ENCODE measurements at places on chromosomes 3 and 15.

DNA sequence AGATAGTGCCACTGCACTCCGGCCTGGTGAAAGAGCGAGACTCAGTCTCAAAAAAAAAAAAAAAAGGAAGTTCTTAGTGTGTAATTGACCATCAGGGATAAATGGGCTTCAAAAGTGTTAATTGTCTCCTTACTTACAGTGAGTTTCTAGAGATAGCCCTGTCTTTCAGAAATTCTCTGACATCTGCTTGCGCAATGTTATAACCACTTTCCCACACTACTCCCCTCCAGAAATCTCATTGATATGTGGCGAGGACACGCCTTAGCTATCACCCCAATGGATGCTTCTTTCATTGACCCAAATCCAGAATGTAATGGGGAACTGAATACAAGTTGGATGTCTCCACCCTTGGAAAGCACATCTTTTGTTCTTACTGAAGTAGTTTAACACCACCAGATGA, 70.9 kb downstream of the GMPS start:
- DNase-seq = no peak

DNA sequence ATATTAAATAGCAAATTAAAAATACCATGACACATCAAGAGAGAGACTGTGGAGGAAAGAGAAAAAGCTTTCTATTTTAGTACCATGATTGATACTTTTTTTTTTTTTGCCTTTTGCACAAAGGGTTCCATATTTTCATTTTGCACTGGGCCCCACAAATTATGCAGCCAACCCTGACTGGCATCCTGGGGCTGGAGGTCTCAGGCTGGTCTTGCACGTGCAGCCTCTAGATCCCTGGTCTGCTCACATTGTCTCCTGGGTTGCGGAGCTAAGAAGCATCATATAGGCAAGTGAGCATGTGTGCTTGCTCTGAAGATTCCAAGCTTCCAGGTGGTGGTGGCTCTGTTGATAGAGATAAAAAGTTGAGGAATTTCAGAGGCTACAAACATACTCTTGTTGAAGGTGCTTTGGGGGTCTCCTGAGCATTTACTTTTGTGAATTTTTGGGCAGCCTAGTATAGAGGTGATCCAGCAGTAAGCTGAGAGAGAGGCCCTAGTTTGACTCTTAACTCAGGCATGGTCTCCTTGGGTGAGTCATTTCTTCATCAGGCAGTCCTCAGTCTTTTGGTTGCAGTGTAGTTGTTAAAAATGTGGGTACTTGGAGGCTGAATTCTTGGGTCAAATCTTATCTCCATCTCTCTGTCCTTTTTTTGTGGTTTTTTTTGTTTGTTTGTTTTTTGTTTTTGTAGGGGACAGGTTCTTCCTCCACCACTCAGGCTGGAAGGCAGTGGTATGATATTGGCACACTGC, 31.3 kb downstream of the SMAD3 start:
- DNase-seq = no peak

- peak; percentile 91 for DNase-seq
Observed at GRCh38 chr3:108221911-108222852, at the start of gene IFT57. IFT57 (minus strand) TSS chr3:108222424; CDS start chr3:108222322, 102 bp downstream.

DNA sequence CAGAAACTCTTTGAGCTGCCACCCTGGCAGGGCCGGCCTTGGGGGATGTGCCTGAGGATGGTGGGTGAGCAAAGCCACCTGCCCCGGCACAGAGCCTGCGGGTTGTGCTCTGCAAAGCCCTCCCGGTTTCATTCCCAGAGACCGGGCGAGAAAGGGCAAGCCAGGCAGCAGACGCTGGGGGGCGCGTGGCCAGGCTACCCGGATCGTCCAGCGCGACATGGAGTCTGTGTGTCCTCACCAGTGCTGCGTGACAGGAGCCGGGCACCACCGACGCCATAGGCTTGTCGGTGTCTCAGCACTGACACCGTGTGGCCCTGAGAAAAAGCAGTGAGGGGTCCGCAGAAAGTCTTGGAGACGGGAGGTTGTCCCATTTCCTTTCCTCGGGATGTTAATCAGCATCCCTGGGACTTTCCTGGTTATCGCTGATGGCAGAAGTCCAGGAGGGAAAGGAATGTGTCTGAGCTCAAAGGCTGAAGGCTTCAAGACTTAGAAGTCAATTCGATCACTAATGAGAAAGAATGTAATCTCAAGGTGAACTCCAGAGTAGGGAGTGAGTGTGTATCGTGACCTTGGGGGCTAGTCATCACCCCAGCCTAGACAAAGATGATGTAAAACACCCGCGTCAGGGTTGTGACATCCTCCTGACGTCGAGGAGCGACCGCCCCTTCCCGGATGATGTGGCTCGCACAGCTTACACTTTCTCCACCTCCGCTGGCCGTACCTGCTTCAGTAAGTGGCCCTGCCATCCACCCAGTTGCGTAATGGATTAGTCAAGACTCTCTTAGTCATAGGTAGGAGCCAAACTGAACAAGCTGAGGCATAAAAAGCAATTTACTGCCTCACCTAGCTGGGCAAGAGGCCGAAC, 36.3 kb upstream of the PLA2G4E start:
- DNase-seq = peak; percentile 1

- no peak for DNase-seq
Observed at GRCh38 chr3:64295594-64295993, 70.3 kb upstream of the PRICKLE2 start.

DNA sequence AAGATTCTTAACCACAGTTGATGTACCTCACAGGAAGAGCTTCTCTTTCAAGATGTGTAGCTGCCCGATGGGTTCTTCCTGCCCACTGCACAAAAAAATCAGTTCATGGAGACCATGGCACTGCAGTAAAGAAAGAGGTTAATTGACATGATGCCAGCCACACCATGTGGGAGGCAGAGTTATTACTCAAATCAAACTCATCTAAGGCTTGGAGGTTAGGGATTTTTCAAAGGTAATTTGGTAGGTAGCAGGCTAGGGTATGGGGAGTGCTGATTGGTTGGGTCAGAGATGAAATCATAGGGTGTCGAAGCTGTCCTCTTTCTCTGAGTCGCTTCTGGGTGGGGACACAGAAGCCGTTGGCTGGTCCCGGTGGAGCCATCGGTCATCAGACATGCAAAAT, 57.4 kb upstream of the BDH1 start:
- no peak for DNase-seq

DNA sequence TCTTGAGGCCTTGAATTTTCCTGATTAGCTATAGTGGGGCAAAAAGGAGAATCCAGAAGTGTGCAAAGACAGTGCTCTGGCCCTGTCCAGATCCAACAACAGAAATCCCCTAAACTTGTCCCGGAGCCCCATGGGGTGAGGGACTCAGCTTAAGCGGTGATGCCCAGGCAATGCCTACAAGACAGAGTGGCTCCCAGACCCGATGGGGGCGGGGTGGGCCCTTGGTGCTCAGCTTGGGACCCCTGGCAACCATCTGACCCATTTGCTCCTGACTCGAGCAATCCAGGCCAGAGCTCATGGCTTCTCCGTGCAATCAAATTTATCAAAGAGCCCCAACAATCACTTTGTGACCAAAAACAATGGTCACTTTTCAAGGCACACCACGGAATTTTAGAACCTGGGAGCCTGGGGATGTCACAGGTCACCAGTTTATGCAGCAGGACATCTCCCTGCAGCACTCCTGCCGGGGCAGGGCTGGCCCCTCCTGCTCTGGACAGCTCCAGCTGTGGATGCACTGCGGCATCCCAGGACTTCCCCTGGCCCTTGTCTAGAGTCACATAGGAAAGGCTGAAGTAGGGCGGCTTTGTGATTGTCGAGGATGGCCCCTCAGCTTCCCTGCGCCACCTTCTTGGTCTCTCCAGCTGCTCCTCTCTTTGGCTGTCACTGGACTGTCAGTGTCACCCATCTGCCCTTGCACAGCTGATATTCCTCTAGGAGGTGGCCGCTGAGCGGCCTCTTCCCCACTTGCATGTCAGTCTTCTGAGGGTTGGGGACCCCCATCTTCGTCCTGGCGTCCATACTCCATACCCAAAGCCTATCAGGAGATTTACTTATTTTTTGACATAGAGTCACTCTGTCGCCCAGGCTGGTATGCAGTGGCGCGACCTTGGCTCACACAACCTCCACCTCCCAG, 28.4 kb downstream of the RGMA start:
- no peak for DNase-seq

GRCh38 chr15:89387140-89387903, 52.7 kb upstream of the POLG start:
- DNase-seq = no peak

DNA sequence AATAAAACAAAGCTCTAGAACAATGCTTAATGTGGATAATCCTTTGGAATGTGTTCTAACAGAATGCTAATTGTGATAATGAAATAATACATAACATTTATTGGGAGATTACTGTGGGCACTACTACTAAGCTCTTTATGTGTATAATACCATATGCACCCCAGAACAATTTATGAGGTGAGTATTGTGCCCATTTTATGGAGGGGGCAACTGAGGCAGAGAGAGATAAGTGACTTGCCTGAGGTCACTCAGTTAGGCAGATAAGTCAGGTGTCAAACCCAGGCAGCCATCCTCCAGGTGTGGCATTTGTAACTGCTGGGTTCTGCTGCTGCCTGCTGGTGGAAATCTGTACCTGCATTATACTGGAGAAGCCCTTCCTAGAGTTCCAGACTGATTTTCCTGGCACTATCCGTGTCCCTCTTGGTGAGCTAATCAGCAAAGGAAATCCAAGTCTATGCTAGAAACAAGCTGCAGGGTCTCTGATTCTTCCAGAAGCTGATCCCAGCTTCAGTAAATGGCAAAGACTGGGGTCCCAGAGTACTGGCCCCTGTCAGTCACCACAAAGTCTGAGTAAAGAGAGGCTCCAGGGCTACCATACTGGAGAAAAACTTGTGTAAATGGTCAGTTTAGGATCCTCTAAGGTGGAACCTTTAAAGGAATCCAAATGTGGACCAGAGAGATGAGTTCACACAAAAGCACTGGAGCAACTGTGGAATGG, 22.6 kb upstream of the RBP1 start:
- DNase-seq = no peak

DNA sequence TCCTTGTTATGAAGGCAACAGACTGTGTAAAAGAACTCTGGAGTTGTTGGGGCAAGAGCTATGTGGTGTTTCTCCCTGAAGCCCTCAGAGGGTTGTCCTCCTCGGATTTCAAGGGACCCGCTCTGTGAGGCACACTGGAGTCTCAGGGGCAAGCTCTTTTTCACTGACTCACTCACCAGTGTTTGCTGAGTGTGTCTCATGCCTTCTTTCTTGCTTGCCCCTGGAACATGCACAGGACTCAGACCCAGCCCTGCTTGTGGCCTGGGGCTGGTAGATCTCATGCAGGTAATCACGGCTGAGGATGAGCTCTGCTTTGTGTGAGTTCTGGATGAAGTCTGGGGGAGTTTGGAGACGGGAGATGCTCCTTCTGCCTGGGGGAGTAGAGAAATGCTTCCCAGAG, 93.7 kb downstream of the CACNA1D start:
- no peak for DNase-seq

- DNase-seq = no peak
Observed at GRCh38 chr3:110070161-110070916, 733.0 kb upstream of the DPPA4 start.

- DNase-seq = no peak
Observed at GRCh38 chr15:88487178-88487795, 19.8 kb downstream of the MRPS11 start.

DNA sequence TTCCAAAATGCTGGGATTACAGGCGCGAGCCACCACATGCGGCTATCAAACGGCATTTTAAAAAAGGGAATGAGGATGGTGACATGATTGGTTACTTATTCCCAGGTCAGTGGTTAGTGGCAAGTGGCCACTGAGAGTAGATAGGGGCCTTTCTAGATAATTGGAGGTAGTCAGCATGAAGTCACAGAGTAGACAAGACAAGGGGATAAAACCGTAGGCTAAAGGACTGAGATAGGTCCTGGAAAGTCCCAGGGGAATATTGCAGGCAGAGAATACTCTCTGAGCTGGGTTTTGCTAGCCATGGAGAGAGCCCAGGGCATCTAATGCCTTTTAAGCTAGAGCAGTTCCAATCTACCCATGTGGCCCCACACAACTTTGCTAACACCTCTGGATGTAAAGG, 52.2 kb downstream of the KCNAB1 start:
- no peak for DNase-seq

GRCh38 chr3:45792036-45792435, 4.3 kb downstream of the SLC6A20 start:
- no peak for DNase-seq

- DNase-seq = no peak
Observed at GRCh38 chr15:85711580-85712192, 83.0 kb downstream of the KLHL25 start.

DNA sequence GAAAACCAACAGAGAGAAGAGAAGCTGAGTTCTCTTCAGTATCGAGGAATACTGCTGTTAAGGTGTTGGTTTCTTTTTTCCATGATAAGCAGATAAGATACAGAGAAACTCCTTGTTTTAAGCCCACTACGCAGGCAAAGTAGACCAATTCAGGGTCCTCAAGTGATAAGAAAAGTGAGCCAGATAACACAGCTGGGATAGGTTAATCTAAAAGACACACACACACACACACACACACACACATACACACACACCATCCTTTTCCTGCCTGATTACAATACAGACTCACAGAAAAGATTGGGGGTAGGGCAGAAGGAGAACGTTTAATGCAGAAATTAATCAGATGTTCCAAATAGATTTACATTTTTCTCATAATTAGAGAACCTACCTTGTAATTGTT, 6.5 kb upstream of the PHLDB2 start:
- no peak for DNase-seq

- no peak for DNase-seq
Observed at GRCh38 chr3:48679411-48680391, 6.0 kb downstream of the NCKIPSD start.

DNA sequence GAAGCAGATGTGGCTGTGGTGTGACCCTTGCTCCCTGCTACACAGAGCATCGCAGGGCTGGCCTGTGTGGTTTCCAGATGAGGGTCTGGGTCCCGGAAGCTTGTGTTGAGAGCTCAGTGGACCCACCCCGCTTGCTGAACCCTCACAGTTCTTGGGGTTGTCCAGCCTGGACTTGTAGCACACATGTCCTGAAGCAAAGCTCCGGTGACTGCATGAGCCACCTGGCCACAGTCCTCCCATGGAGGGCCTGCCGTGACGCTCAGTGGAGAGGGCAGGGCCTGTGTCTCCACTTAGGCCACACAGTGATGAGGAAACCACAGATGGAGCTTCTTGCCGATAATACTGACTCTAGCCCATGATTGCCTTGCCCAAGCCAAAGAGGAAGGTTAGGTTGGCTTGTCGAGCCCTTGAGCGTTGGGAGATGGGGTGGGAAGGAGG, 62.6 kb downstream of the RGMA start:
- DNase-seq = no peak

GRCh38 chr3:59596741-59597140, 546.9 kb upstream of the CFAP20DC start:
- no peak for DNase-seq

All from stimulated activated CD8-positive, alpha-beta memory T cell treated with anti-CD3 and anti-CD28 coated beads, Interleukin-4, amount 100 ng/mL, for 1 hour (primary cell).